ENCODE measurements at places on chromosomes 4 and X.
A peak's percentile ranks its signal among the peaks of the same experiment; 100 is the strongest.

GRCh38 chr4:24668956-24669355 lies 84.6 kb upstream of the DHX15 start:
- no peak for DNase-seq

DNA sequence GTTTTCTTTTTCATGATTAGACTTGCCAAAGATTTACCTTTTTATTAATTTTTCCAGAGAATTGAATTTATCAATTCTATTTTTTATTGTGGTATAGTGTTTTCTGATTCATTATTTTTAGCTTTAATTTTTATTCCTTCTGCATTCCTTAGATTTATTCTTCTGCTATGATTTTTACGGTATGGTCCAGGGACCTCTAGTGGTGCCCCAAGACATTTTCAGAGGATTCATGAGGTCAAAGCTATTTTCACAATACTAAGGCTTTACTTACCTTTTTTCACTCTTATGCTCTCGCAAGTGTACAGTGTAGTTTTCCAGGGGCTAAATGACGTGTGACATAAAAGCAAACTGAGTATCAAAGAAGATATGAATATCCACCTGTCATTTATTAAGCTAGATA lies 8.0 kb downstream of the RADX start:
- no peak for DNase-seq

DNA sequence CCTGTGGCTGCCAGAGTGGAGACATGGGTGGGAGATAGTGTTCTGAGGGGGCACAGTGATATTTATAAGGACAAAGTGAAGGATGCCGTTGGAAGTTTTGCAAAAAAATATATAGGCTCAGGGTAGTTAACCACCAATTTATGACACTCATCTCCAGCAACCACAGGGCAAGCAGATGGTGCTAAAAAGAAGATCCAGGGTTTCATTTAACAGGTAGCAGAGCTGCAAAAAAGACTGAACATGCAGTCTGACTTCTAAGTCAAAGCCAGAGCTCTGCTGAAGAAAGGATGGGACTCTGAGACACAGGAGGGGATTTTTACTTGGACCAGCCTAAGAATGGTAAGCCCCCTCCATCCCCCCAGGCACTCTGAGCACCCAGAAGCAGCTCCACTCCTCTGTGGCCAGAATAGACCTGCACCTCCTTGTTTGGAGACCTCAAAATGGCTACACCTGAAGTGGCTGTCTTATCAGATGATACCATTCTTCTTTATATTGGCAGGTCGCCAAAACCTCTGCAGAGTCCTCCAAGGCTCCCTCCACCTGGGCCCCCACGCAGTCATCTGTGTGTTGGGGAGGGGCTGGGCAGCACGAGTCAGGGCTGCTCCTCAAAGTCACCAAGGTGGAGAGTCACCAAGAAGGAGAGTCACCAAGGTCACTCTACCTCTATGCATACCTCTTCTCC lies 161.4 kb upstream of the FAM9B start:
- DNase-seq, result no peak

GRCh38 chr4:80125252-80126177 lies 52.5 kb upstream of the ANTXR2 start:
- peak; percentile 43 for DNase-seq

DNA sequence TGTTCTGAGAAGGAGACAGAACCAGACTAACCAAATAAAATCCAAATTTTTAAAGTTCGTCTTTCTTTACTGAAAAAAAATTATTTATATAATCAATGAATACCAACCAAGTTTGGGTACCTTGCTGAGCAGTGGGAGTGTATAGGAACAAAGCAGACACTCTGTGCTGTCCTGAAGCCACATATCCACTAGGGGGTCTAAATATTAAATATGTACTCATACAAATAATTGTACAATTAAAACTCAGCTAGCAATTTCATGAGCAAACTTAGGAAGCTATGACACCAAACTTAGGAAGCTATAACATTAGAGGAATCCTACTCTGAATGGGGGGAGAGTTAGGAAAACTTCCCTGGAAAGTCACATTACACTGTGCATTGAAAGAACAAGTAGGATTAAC lies 582.0 kb upstream of the EPHA5 start:
- DNase-seq, result no peak

- no peak for DNase-seq
Observed at GRCh38 chrX:149472625-149473024, 32.5 kb downstream of the IDS start.

DNA sequence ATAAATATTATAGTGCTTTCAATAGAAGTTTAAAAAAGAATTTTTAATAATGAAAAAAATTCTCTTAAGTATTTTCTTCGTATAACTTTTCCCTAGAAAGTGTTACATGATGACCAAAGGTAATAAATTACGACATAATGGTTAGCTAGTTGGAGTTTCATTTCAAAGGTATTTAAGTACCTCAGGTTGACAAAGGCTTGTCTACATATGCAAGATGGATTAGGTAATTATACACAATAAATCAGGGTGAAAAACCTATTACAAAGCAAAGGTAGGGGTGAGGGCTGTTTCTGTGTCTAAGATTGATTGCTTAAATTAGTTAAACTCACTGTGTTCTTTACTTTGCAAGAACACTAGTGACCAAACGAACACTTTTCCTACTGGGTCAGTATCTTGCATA lies 508.5 kb upstream of the FAT1 start:
- no peak for DNase-seq

DNA sequence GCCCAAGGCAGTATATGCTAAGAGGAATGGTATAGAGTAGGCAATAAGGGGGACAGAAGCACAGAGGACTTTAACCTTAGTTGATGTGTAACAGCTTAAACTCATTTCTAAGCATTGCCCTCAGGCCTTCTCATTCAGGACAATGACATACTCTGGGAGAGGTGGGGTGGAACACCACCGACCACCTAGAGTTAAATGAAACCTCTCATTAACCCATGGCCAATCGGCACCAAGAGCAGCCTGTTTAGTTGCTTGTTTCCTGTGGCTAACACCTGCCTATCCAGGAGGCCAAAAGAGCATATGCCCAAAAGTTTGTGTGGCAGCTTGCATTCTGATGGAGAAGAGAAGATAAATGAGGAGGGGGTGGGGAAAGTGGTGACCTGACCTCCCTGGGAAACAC lies 88.7 kb upstream of the PLAC1 start:
- DNase-seq, result no peak

DNA sequence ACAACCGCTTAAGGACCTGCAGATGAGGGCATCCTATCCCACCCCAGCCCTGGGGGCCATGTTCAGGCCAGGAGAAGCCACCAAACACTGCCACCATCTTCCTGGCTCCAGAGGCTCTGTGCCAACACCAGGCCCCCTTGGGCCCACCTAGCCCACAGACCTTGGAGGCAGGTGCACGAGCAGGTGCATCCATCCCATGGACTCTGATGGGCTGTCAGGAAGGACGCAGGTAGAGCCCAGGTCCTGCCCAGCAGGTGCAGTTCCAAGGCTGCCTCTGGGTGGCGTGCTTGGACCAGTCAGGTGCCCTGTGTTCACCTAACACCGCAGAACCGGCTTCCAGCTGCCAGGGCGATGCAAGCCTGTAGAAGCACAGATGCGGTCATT lies 22.8 kb upstream of the PDE6B start:
- DNase-seq, result no peak

- DNase-seq, result no peak
Observed at GRCh38 chrX:105910563-105911105, 88.3 kb downstream of the NRK start.

- no peak for DNase-seq
Observed at GRCh38 chr4:23438764-23439163, 451.1 kb downstream of the PPARGC1A start.

GRCh38 chrX:100995469-100995868 lies 26.0 kb downstream of the ARL13A start:
- DNase-seq, result no peak

DNA sequence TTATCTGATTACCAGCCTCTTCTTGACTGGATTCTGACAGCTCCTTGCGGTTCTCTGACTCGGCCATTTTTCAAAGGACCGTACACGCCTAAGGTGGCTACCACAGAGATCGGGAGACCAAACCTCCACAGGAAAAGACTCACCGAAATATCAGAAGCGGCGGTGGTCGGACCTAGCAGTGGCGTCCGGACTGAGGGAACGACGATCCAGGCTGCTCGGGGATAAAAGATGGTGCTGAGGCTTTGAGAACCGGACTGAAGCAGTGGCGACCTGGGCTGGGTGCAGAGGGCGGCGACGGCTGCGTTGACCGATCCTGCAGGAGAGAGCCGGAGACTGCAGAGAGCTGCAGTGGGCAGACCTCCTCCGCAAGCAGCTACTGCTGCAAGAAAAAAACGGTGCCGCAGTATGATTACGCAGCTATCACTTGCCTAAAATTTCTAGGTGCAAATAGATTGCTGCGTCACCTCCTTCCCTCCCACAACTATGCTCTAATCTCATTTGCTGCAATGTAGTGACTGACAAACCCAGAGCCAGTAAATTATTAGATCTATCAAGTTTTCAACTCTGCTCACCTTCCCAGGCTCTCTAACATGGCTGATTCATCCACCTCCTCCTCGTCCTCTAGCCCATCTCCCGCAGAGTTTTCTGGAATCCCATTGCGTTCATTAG lies at the start of gene NAP1L2:
NAP1L2 (minus strand) TSS at position 426 of the 669 bp plus-strand sequence; CDS start at position 67, 359 bp downstream.
- DNase-seq, result no peak

- DNase-seq, result no peak
Observed at GRCh38 chr4:67549123-67549522, 3.8 kb upstream of the CENPC start.

DNA sequence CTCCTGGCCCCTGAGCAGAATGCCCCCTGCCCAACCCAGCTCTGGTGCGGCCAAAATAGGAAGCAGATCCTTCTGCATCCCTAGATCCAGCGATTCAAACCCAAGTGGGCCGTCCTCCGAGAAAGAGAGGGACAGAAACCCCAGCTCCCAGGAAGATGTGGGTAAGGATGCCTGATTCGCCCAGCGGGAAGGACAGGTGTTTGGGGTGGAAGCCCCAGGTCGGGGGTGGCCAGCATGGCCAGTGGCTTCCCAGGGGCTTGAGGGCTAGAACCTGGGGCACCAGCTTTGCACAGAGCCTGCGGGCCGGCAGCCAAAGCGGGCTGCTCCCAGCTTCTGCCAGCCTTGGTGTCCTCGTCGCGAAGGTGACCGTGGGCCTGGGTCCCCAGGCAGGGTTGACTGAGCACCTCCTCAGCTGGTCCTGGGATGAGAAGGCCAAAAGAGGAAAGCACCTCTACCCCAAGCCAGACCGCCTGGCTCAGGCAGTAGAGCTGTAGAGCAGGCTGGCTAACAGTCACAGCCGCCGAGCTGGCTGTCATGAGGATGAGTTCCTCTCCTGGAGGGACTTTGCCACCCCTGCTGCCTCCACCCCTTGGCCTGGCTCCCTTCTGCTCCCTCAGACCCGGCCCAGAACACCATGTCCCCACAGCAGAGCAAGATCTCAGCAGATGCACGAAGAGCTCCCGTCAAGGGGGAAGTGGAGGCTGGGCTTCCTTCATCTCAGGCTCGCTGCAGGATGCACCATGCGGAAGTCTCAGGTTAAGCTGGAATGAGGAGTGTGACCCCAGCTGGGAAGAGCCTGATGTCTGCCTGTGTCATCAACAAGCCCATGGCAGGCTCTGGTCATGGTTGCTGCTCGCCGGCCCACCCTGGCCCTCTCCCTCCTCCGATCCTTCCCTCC lies 59.9 kb downstream of the CPZ start:
- no peak for DNase-seq

- DNase-seq, result no peak
Observed at GRCh38 chr4:7083597-7084563, 16.0 kb upstream of the GRPEL1 start.

GRCh38 chr4:146285037-146285436 lies 70.7 kb downstream of the REELD1 start:
- no peak for DNase-seq

GRCh38 chrX:148146121-148146520 lies 165.0 kb downstream of the FMR1NB start:
- no peak for DNase-seq

DNA sequence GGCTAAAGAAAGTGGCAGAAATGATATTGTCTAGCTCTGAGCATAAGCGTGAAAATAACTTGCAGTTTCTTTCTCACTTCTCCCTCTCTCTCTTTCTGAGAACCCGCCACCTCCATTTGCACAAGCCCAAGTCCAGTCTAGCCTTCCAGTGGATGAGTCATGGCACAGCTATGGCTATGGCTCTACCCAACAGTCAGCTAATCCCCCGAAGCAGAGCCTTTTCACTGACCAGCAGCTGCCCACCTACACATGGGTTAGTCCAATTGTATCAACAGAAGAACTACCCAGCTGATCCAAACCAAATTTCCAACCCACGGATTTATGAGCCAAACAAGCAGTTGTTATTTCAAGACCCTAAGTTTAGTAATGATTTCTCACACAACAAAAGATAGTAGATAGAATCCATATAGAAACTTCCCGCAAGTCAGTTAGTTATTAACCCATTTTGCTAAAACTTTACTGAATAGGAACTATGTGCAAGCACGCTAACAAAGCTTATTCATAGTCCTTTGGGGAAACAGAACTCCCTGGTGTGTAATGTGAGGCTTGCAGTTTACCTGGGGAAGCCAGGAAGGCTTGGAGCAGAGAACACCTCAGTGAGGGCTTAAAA lies 282.3 kb downstream of the INPP4B start:
- no peak for DNase-seq

DNA sequence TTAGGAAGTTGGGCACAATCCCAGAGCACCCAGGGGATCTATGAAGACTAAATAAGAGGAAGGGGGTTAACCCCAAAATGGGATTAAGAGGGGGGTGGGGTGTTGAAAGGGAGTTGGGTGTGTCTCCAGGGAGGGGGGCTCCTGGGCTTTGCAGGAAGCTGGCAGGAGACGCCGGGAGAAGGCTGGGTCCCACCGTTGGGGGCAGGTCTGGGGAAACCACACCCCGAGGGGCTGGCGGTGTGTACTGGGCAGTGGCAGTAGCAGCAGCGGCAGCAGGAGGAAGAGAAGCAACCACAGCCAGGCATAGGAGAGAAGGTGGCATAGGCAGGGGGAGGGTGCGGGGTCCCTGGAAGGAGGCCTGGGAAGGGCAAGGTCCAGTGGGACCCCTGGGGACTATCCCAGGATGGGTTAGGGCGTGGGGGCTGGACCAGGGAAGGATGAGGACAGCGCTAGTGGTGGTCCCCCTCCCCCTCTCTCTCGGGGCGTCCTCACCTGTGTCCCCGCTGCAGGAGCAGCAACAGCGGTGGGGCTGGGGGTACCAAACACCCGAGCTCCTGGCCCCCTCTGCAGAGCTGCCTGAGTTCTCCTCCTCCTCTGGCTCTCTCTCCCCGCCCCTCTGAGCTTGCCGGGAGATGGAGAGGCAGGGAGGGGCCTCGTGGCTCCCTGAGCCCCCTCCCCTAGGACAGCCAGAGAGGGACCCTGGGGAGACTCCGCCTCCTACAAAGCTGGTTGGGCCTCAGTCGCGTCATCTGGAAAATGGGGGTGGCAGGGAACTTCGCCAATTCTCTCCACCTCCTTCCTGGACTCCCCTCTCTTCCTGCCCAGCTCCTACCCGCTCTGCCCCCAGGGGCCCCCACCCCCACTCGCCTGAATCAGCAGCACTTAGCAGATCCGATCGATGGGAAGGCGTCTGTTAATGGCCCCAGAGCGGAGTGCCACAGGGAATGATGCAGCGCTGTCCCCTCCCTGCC lies at the start of gene KCND1:
KCND1 (minus strand) TSS at position 596 of the 971 bp plus-strand sequence. CDS start 1,573 bp downstream, outside the sequence.
- DNase-seq, result no peak

GRCh38 chrX:54357414-54358377 lies at the start of gene WNK3:
TSS of gene WNK3 (minus strand) at chrX:54358046.
- DNase-seq, result no peak

Data from GF-D8 (cell line).